ENCODE measurements at places on chromosomes 2 and 18.

GRCh38 chr2:172412984-172413492 lies 14.3 kb upstream of the ITGA6 start:
- H3K36me3 ChIP-seq = no peaks in the 10 kb centered on the region
- no peak for DNase-seq
- peaks cover 15% of the 10 kb centered on the region for H3K4me1 ChIP-seq
- H3K27me3 ChIP-seq = peaks cover 10% of the 10 kb centered on the region

DNA sequence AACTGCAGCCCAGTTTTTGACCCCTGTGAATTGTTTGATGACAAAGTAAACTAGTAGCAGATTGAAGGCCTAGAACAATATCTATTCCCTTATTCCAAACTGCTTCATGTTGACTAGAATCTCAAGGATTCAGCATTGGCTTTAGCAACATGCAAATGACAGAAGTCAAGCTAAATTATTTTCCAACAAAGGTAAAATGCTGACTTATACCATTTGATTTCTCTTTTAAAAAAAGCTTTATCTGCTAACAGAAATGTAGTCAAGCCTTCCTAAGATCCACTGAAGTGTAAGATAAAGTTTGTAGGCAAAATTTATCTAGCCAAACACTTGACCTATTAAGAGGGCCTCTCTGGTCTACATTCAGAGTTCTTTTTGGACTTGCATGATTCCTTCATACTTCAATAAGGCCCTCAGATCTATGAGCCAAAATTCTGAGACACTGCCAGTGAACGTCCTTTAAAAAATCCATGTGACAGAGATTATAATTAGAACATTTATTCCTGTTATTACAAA lies 9.5 kb upstream of the CYBRD1 start:
- no peak overlapping the region for H3K27ac ChIP-seq
- H3K4me1 ChIP-seq = peaks cover 6% of the 10 kb centered on the region
- H3K4me3 ChIP-seq = no peak overlapping the region
- DNase-seq = no peak

GRCh38 chr2:134348760-134349159 lies 94.9 kb downstream of the MGAT5 start:
- H3K27me3 ChIP-seq = no peaks in the 10 kb centered on the region
- H3K4me3 ChIP-seq = no peak overlapping the region
- DNase-seq = no peak
- peaks cover 4% of the 10 kb centered on the region for H3K4me1 ChIP-seq

- no peak overlapping the region for H3K27ac ChIP-seq
- peaks cover 28% of the 10 kb centered on the region for H3K27me3 ChIP-seq
- peak overlapping the region; percentile 77 for H3K4me3 ChIP-seq
- H3K4me1 ChIP-seq = peaks cover 85% of the 10 kb centered on the region
- DNase-seq = peak; percentile 38
Measured at GRCh38 chr2:237692601-237693290, 65.4 kb downstream of the LRRFIP1 start.

- H3K27me3 ChIP-seq = peaks cover 11% of the 10 kb centered on the region
- DNase-seq = no peak
- H3K4me1 ChIP-seq = peaks cover 28% of the 10 kb centered on the region
- no peaks in the 10 kb centered on the region for H3K36me3 ChIP-seq
- no peak overlapping the region for H3K27ac ChIP-seq
Measured at GRCh38 chr18:46920653-46921052, 3.3 kb downstream of the KATNAL2 start.

GRCh38 chr2:224208007-224208406 lies 168.9 kb upstream of the SERPINE2 start:
- DNase-seq = no peak
- H3K36me3 ChIP-seq = no peaks in the 10 kb centered on the region
- peaks cover 30% of the 10 kb centered on the region for H3K4me1 ChIP-seq
- H3K27me3 ChIP-seq = peaks cover 2% of the 10 kb centered on the region
- no peak overlapping the region for H3K4me3 ChIP-seq
- H3K27ac ChIP-seq = no peak overlapping the region

- H3K4me1 ChIP-seq = no peaks in the 10 kb centered on the region
- no peak overlapping the region for H3K4me3 ChIP-seq
- no peak overlapping the region for H3K27ac ChIP-seq
- peaks cover 82% of the 10 kb centered on the region for H3K36me3 ChIP-seq
- peaks cover 4% of the 10 kb centered on the region for H3K27me3 ChIP-seq
- DNase-seq = no peak
Measured at GRCh38 chr18:36733150-36733549, 95.7 kb downstream of the TPGS2 start.

- peak overlapping the region; percentile 37 for H3K27ac ChIP-seq
- no peaks in the 10 kb centered on the region for H3K36me3 ChIP-seq
- peak; percentile 34 for DNase-seq
- H3K27me3 ChIP-seq = no peaks in the 10 kb centered on the region
- H3K4me1 ChIP-seq = peaks cover 53% of the 10 kb centered on the region
Measured at GRCh38 chr2:16218625-16219024, 278.3 kb downstream of the MYCN start.

DNA sequence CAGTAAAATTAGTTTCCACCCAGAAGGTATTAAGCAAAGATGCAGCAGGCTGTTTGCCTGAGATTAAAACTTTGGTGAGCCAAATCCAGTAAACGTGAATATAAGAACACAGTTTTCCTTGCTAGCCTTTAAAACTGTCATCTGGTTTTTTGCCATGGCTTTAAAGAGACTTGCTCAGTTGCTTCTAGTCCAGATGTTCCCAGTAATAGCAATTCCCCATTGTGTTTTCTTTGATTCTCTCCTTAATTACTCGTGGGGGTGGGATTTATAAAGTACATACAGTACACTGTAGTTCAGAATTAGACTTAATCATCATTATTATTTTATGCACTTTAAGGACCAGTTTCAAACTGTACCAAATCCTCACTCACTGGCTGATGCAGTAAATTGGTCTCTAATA lies 303.5 kb upstream of the ZNF804A start:
- H3K27ac ChIP-seq = no peak overlapping the region
- H3K27me3 ChIP-seq = peaks cover 3% of the 10 kb centered on the region
- no peaks in the 10 kb centered on the region for H3K36me3 ChIP-seq
- no peak for DNase-seq

DNA sequence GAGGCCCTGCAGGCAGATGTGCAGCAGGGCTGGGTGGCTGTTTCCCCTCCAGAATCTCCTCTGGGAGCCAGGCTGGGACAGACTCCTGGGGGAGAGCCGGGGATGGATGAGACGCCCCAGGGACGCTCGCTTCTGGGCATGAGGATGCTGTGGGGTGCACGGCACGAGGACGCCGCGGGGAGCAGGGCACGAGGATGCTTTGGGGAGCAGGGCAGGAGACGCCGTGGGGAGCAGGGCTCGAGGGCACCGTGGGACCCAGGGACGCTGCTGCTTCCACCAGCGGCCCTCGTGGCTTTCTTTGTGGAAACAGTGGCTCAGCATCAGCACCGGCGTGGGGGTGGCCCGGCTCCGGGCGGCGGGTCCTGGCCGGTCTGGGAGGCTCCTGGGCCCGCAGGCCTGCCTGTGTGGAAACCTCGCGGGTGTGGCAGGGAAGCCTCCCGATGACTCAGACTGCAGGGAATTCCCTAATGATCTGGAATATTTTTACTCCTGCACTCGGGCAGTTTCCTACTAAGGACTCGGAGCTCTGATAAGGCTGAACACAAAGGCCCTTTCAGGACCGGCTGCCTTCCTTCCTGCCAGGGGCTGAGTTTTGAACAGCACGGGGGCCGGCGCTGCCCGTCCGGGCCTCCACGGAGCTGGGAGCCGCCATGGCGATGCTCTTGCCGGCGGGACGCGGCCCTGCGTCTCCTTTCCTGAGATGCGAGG lies 62.6 kb downstream of the NFATC1 start:
- H3K27ac ChIP-seq = no peak overlapping the region
- no peak overlapping the region for H3K4me3 ChIP-seq
- H3K4me1 ChIP-seq = peaks cover 16% of the 10 kb centered on the region
- peaks cover 5% of the 10 kb centered on the region for H3K36me3 ChIP-seq
- H3K27me3 ChIP-seq = no peaks in the 10 kb centered on the region
- DNase-seq = no peak
